ENCODE measurements at places on chromosomes 2 and 18.

DNA sequence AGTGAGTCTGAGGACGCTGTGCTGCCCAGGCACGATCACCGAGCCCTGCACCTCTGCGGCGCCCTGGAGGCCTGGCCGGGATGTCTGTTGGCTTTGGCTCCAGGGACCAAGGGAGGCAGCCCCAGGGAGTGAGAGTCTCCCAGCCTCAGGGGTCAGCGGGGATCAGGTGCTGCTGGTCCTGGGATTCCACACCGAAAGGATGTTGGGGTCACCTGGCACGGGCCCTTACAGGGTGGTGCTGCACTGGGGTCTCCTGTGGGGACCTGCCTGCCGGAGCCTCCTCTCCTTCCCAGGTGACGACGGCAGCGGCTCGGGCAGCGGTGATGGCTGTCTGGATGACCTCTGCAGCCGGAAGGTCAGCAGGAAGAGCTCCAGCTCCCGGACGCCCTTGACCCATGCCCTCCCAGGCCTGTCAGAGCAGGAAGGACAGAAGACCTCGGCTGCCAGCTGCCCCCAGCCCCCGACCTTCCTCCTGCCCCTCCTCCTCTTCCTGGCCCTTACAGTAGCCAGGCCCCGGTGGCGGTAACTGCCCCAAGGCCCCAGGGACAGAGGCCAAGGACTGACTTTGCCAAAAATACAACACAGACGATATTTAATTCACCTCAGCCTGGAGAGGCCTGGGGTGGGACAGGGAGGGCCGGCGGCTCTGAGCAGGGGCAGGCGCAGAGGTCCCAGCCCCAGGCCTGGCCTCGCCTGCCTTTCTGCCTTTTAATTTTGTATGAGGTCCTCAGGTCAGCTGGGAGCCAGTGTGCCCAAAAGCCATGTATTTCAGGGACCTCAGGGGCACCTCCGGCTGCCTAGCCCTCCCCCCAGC, 30.5 kb downstream of the GPC1 start:
- no peak for DNase-seq

GRCh38 chr2:102698369-102699111, 63.3 kb upstream of the TMEM182 start:
- DNase-seq: no peak

DNA sequence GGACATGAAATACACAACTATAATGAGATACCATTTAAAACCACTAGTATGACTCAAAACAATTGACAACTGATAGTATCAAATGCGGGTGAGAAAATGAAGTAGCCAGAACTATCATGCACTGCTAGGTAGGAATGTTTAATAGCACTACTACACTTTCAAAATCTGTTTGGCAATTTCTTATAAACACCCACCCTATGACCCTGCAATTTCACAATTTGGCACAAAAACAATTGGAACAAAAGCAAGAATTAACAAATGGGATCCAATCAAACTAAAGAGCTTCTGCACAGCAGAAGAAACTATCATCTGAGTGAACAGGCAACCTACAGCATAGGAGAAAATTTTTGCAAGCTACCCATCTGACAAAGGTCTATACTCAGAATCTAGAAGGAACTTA, 431.2 kb upstream of the GYPC start:
- DNase-seq: no peak

- DNase-seq: no peak
Measured at GRCh38 chr2:85714841-85715240, 20.7 kb downstream of the GNLY start.

DNA sequence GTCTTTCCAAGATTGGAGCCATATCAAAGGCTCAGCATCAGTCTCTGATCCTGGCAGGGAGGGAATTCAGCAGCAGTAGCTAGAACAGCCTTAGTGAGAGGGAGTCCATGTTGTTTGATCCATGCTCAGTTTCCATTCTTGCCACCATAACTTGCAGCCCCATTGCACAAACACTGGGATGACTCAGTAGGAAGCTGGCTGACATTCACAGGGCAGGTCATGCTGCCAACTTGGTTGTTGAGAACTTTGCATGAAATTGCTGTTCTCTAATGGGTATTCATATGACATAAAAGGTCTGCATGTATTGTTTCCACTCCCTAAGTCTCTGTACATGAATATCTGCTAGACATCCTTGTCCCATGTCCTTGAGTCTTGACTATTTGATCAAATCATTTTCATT, 29.9 kb upstream of the STAT4 start:
- no peak for DNase-seq

- no peak for DNase-seq
Measured at GRCh38 chr2:240391111-240392051, 44.1 kb upstream of the GPC1 start.

GRCh38 chr2:37683241-37683640, 11.8 kb upstream of the CDC42EP3 start:
- DNase-seq: no peak

- DNase-seq: no peak
Measured at GRCh38 chr2:228802181-228803071, 468.7 kb downstream of the PID1 start.

DNA sequence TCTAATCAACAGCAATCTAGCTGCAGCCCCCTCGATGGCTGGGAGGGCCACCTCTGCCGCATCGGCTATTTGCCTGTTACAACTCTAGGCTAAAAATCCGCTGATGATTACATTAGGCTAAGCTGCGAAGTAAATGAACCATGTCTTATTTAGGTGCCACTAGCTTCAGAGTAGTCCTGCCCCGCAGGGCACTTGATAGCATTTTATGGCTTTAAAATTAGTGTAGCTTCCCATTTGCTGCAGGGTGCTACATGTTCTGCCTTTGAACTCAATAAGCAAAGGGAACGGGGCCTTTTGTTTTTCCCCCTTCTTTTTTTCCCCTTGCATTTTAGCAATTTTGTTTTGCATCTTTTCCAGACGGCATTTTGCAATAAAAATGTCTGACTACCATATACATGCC, 270.2 kb downstream of the GBX2 start:
- no peak for DNase-seq

DNA sequence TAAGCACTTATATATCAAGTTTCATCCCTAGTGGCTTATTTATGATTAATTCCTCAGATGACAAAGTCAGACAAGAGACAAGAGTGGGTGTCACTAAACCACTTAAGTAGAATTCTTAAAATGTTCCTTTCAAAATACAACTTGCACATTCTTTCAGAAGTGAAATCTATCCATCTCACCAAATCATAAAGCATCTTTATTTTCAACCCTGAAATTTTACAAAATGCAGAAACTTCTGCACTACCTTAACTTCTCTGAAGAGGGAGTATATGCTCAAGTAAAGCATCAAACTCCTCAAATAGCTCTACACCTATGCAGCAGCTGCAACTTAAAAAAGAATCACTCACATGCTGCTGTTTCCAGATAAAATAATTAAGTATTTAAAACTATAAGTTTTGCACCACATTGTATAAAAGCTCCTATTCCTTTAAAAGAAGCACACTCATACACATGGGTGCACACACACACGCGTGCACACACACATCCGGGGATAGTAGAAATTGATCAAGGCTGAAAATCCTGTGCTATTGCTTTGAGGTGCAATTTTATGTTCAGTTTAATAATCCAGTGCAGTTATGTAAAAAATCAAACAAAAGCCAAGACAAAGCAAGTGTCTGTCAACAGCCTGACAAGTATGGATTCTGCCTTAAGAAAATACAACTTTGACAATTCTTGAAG, 244.5 kb downstream of the TCF4 start:
- DNase-seq: no peak

DNA sequence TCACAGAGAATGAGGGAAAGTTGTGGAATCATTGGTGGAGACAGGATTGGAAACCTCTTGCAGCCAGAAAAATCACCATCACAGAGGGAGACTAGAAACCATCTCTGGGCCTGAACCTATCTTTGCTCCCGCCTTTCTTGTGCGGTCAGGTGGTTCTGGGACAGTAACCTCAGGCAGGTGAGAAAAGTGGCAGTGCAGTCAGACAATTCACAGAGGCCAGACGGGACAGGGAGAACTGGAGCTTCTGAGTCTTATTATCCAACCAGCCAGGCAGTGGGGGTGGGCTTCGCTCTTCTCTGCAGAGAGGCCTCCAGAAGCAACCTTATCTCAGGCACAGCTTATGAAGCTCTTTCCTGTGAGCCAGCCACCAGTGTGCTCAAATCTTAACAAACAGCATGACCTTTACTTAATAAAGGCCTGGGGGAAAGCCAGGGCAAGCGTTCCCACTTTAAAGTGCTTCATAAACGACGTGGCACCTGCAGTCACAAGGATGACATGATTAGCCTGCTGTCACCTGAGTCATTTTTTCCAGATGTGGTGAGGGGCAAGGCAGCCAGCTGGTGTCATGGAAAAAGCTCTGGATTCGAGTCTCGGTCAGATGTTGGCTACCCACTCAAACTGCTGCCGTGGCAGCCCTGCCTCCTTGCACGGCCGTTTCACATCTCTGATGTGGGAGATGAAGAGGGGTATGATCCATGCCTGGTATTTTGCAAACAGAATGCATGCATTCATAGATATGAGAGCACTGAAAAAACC, 109.7 kb downstream of the B3GNT2 start:
- DNase-seq: no peak

DNA sequence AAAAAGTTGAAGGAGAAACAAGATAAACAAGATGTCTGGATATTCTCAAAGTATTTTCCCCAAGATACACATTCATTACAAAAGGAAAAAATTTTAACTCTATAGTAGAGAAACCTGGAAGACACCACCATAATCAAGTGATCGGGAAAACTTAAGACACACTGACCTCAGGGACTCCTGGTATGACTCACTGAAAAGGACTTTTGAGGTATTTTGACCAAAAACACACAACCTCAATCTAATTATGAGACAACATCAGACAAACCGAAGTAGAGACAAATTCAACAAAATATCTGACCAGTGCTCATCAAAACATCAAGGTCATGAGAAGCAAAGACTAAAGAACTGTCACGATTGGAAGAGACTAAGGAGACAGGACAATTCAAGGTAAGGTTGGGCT, 34.7 kb downstream of the LPIN2 start:
- DNase-seq: no peak

DNA sequence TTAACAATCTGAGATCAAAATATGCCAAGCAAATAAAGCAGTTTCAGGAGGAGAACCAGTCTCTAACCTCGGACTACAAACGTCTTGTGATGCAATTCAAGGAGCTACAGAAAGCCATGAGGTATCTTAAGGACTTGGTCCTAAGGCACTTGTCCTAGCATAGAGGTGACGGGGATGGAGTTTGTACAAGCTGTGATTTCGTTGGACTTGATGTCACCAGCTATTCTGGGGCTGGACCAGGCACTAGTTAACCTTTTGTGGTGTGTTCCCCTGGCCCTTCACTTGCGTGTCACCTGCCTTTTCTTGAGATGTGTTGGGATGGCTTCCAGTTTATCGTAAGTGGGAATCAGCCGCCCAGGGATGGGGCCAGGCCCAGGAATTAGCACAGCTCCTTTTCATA, 33.7 kb downstream of the OTOF start:
- DNase-seq: no peak

GRCh38 chr2:161135951-161136593, 24.2 kb upstream of the TANK start:
- DNase-seq: no peak

GRCh38 chr18:34848156-34848555, 138.1 kb downstream of the DTNA start:
- DNase-seq: no peak

DNA sequence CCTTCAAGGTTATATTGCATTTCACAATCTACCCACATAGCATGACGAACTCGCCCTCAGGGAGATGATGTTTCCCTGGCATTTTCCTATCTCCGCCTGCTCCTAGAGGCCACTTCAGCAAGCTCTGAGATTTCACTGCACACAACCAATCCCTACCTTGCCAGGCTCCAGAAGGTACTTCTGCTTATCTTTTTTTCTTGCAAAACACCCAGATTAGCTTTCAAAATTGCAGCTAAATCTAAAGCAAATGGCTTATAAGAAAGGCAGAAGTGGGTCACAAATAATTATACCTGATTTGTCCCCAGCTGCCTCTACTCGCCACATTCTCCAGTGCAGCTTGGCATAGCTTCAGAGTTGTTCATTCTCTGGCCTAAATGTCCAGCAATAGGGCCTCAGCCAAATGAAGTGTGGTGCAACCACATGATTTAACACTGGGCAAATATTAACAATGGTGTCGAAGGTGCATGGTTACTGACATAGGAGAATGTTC, 32.4 kb upstream of the MRPL19 start:
- no peak for DNase-seq

DNA sequence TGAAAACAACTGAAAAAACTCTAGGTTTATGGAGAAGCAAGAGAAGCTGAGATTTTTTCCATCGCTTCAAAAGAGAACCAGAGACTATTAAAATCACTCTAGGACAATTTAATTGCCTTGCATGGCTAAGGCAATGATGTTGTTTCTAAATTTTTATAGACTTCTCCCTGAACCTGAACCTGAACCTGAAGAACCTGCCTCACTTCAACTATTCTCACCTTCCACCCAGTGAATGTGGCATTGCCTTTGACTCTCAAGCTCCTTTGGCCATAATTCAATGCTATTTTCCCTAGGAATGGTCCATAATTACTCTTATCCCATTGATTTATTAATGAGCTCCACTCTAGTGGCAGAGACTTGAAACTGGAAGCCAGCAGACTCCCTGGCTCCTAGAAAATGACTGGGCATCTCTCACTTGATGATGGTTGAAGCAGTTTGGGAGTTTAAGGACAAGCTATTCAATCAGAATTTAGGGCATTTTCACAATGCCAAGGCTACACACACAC, 303.8 kb upstream of the UBE2E3 start:
- no peak for DNase-seq

DNA sequence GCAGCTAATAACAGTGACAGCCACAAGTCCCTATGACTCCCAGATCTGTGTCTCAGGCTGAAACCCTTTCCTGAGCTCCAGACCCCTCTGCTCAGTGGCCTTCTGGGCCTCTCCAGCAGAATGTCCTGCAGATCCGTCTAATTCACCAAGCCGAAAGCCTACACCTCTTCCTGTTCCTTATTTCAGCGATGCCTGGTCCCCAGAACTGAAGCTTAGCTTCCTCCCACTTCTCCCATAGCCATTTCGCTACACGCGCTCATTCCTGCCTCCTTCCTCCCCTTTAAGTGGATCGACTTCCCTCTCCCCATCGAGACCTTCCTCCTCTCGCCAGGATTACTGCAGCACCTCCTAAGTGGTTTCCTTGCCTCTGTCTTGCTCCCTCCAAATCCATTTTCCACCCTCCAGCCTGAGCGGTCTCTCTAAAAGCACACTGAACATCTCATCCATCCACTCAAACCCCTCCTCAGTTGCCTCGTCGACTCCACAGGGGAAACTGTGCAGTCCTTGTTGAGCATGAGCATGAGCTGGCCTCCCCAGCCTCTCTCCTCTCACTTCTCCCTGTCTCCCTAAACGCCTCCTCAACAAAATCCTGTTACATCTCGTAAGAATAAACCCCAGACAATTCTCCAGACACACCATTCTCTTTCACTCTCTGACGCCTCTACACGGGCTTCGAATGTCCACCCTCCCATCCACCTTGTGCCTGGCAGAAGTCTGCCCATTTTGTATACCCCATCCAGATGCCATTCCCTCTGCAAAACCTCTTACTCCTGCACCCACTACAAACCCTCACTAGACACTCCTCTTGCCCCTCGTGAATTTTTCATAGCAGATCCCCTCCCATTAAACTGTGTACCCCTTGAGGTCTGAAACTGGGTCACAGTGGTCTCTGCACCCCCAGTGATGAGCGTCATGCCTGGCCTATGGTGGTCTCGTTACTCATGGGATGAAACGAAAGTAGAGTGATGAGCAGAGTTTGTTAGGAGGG, 232.6 kb downstream of the ATAD2B start:
- DNase-seq: no peak

Data from activated naive CD4-positive, alpha-beta T cell (primary cell).